ENCODE measurements at places on chromosomes 11 and 22. TPM values are rescaled to one million over a fixed set of nuclear protein-coding genes. Genes with fewer than 3 reads are reported as not detected.

- DNase-seq: no peak
Measured at GRCh38 chr11:13152736-13153541, 124.7 kb upstream of the BMAL1 start.

- no peak for DNase-seq
Measured at GRCh38 chr11:76758311-76758710, 24.8 kb upstream of the TSKU start.

- DNase-seq: no peak
Measured at GRCh38 chr22:35634943-35635540, 13.2 kb upstream of the APOL6 start.

- no peak for DNase-seq
Measured at GRCh38 chr11:114218508-114218907, 77.7 kb upstream of the NNMT start.

DNA sequence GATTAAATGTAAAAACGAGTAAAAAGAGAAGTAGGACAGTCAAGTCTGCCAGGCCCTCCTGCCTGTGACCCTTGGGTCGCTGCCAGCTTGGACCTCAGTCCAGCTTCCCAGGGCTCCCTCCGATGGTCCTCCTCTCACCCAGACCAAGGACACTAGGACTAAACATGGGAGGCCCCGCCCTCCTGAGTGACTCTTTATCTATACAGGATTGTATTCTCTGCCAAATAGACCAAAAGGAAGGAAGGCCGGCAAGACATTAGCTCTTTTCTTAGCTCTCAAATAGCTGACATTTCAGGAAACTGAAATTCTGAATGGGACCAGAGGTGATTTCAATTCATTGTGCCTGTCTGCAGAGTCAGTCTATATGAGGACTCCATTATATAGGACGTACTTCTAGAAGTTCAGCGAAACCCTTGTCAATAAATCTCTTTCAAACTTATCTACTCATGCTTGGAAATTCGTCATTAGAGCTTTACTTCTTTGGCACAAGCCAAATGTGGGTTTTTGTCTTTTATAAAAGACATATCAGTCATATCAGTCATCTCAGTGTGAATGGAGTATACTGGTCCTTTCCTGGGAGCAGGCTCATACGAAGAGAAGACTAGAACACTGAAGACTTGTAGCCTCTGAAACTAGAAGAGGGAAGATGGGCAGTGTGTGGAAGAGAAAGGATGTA lies 28.5 kb downstream of the ADORA2A start:
- DNase-seq: no peak

DNA sequence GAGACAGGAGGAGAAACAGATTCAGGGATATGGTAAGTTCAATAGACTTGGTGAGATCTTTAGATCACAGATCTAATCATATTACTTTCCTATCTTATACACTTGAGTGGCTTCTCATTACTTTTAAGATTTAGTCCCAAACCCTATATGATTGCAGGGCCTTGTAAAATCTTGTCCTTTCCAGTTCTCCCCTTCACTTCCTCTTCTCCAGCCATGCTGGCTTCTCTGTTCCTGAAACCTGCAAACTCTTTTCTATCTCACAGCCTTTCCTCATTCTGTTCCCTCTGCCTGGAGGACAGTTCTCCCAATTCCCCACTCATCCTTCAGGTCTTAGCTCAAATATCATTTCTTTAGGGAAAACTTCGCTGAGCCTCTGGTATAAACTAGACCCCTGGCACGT lies 65.9 kb upstream of the BIRC3 start:
- no peak for DNase-seq

SCN2B gene
- 0.23 TPM for polyA plus RNA-seq

- DNase-seq: no peak
Measured at GRCh38 chr11:14645015-14645912, 1.7 kb downstream of the PDE3B start.

GRCh38 chr11:20474882-20475517 lies 87.5 kb downstream of the PRMT3 start:
- DNase-seq: no peak

SPI1 gene
- polyA plus RNA-seq: 3.1 TPM

RAG1 gene
- polyA plus RNA-seq: 0.04 TPM

DNA sequence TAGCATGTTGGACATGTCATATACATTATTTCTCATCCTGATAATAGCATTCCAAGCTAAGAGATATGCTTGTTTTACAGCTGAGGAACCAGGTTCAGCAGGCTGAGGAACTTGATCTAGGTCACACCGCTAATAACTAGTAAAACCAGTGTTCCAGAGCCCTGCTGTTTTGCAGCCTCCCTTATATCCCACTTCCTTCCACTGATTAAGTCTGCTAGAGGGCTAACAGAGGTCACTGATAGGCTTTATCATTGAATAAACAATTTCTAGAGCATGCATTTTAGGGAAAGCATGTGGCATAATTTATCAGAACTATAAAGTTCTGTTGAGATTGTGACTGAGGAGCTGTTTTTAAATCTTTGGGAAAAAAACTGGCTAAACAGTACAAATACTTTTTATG lies 54.0 kb downstream of the UVRAG start:
- DNase-seq: no peak

- no peak for DNase-seq
Measured at GRCh38 chr11:40139066-40139465, 1320.4 kb downstream of the LRRC4C start.

Data from psoas muscle (tissue), 8 donors.